Daoy (cell line): ENCODE measurements at places on chromosomes 2 and 18.

- DNase-seq: no peak
Measured at GRCh38 chr2:164275659-164276058, 345.6 kb downstream of the GRB14 start.

- DNase-seq: no peak
Measured at GRCh38 chr2:161362568-161363166, 53.4 kb upstream of the TBR1 start.

GRCh38 chr2:188766471-188766856 lies 207.7 kb upstream of the COL3A1 start:
- DNase-seq: no peak

- DNase-seq: no peak
Measured at GRCh38 chr18:42839408-42839807, 276.1 kb downstream of the RIT2 start.

- DNase-seq: no peak
Measured at GRCh38 chr2:222436040-222436413, 11.7 kb downstream of the SGPP2 start.

DNA sequence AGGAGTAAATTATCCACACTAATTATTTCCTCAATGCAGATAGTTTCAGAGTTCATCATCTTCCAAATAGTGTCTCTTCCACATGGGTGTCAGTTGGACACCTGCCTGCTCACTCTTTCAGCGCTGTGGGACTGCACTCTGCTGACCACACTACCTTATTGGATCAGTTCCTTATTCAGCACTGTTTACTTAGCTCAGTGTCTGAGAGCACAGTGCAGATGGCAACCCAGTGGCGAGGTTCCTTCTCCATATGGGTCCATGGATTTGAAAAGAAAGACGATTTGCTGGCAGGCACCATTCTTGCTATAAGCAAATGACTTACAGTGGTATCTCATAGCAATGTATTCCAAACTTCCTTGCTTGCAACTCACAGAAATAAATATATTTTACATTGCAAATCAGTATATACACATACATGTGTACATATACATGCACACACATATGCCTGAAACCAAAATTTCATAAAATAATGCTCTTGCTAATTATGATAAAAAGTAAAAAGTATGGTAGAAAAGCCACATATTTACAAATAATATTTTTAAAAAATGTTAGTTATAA lies 354.8 kb downstream of the INSIG2 start:
- no peak for DNase-seq

DNA sequence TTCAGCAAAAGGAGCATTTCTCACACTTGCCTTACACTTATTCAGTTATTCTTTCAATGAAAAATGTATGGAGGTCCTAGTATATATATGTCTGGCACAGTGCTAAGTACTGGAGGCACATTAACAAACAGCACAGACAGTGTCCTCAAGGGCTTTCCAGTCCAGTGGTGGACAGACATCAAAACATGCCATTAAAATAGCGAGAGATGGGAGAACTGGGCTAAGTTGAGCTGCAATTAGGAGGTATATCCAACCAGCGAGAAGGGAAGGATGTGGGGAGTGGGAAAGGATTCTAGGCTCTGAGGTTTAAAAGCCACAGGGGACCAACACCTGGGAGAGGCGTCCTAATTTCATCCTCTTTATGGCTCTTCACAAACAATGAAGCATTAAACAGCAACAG lies 127.5 kb upstream of the TTC39C start:
- no peak for DNase-seq

DNA sequence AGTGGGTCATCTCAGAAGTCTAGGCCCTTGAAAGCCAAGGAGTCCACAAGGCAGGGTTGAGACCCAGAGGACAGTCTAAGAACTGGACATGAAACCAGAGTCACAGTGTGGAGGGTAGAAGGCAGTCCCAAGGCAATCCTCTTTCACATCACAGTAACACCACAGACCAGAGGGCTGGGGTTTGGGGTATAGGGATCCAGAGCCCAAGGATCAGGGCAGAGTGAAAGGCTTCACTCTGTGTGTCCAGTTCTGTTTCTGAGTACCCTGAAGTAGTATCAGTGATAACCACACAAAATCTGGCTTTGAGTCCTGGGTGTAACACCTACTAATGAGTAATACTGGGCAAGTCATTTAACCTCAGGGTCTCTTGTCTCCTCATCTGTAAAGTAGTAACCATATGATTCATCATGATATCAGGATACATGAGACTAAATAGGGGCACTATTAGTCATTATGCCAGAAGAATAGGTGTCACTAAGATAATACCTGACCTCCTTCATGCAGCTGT lies 91.0 kb downstream of the ICA1L start:
- peak; percentile 70 for DNase-seq

GRCh38 chr2:218307415-218308090 lies 15.2 kb upstream of the TMBIM1 start:
- DNase-seq: no peak

DNA sequence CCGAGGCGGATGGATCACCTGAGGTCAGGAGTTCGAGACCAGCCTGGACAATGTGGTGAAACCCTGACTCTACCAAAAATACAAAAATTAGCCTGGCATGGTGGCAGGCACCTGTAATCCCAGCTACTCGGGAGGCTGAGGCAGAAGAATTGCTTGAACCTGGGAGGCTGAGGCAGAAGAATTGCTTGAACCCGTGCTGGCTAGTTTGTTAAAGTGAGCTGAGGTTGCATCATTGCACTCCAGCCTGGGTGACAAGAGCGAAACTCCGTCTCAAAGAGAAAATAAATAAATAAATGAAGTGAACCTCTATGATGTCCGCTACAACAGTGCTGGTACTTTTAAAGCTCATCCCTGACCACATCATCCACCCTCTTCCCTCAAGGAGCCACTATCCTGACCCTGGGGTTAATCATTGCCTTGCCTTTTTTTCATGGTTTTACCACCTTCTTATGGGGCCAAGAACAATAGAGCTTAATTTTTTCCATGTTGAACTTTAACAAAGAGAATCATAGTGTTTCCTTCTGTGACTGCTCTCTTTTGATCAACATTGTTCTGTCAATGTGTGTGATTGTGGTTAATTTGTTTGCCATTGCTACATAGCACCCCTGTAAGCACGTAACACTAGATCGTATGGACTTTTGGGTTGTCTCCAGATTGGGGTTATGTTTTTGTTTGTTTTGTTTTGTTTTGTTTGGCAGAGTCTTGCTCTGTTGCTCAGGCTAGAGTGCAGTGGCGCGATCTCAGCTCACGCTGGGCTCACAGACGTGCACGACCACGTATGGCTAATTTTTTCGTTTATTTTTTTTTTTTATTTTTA lies 17.1 kb upstream of the ATRAID start:
- DNase-seq: no peak

GRCh38 chr2:214830794-214831346 lies 21.4 kb upstream of the BARD1 start:
- DNase-seq: no peak

GRCh38 chr2:40716879-40717278 lies 265.0 kb upstream of the SLC8A1 start:
- DNase-seq: peak; percentile 53

- peak; percentile 40 for DNase-seq
Measured at GRCh38 chr2:168348076-168348475, 100.7 kb upstream of the STK39 start.

GRCh38 chr18:79554945-79555645 lies 124.5 kb upstream of the CTDP1 start:
- DNase-seq: no peak

- no peak for DNase-seq
Measured at GRCh38 chr18:9659499-9660375, 45.4 kb upstream of the PPP4R1 start.

DNA sequence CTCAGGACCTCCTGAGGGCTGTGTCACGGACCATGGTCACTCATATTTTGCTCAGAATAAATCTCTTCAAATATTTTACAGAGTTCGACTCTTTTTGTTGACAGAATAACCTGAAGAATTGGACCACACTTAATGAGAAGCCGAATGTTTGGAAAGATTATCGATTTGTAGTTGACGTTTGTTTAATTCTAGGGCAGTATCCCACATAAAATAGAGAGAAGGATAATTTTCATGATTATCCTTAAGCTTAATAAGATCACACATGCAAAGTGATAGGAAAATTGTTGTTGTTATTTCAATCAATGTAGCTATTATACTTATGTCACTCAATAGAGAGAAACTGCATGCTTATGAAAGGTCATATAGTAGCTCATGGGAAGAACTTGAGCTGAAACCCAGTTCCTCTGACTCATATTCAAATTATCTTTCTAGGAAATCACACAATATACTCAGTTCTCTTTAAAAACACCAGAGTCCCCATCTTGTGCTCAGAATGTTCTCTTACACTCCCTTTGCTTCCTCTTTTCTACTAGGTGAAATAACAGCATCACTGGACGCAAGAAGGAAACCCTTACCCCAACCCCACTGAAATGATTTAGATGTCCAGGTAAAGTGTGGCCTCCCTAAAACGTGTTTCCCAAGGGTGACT lies 982.1 kb downstream of the TSN start:
- no peak for DNase-seq

DNA sequence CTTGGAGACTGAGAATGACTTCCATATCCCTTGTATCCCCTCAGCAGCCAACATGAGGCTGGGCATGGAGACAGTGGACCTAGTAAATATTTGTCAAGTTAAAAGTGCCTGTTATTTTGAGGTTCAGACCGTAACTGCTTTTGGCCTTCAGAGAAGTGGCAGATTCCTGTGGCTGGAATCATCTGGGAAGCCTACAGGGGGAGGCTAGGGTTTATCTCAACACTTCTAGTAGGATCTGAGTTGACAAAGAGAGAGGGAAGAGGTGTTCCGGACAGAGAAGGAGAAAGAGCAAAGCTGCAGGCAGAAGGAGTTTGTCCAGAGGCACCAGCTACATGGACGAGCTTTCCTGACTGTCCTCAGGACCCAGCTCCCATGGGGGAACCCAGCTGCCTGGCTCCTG lies 27.0 kb downstream of the SLC14A2 start:
- DNase-seq: no peak

DNA sequence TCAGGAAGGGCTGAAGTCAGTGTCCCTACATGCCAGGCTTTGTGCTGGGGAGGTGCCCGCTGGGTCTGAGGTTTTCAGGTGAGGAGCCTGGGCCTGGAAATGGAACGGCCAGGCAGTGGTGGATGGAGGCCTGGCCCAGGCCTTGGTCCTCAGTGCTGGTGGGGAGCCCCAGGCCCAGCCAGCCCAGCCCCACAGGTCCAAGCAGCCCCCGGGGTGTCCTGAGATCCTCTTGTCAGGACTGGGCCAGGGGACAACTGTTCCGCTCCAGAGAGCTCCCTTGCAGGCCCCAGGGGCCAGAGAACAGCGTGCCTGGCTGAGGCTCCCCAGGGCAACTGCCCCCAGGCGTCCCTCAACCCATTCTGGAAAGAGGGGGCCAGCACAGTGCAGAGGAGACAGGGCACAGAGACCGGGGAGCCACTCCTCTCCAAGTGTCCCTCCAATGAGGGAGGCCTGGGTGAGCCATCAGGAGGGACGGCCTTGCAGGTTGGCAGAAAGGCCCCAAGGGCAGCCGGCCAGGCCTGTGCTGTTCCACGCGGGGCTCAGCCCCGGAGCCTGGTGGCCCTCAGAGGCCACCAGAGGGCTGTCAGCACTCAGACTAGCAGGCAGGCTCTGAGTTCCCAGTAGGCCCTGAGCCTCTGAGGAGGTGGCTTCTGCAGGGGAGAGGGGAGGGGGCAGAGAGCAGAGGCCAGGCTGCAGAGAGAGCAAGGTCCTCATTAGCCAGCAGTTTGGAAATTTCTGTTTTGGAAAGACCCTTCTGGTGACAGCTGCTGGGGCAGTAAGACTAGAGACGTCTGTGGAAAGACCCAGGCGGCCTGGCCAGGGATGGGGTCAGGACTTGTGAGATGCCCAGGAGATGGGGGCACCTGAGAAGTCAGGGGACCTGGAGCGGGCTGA lies 29.4 kb upstream of the SNED1 start:
- DNase-seq: no peak

DNA sequence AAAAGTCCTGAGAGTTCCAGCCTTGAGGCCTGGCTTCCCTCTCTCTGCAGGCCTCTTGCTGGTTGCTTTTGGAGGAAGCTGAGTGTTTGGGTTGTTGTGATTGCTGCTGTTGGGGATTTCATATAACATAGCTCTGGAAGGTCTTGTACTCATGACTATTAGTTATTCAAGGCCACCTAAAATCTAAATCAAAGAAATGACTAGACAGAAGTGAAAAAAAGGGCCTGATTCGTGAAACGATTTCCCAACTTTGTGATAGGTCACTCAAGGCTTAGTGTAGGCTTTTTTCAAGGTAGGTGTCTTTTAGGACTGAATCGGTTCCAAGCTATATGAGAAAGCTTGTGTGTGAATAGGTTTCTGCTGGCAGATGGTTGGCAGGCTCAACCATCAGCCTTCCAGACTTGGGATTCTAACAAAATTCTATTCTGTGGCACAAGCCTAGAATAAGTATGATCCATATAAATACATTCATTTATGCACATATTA lies 164.4 kb downstream of the FMNL2 start:
- DNase-seq: no peak

- DNase-seq: no peak
Measured at GRCh38 chr2:128091726-128092080, 703 bp downstream of the UGGT1 start.

DNA sequence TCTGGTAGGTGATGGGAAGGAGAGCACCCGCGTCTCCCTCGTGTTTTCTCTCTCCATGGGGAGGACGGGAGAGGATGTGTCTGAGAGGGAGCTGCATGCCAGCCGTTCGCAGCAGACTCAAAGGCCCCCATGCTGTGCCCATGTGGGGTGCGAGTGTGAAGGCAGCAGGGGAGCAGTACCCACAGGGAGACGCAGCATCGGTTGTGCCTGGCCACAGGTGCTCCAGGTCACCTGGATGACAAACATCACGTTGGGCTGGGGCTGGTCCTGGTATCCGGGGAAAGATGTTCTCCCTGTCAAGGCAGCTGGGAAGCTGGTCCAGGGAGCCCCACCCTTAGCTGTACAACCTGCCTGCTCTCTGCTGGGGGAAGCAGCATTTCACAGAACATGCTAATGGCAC lies 119.5 kb upstream of the SALL3 start:
- DNase-seq: no peak

- no peak for DNase-seq
Measured at GRCh38 chr2:193240752-193241151, 1046.0 kb upstream of the TMEFF2 start.

GRCh38 chr2:119174216-119174992 lies 15.9 kb upstream of the C1QL2 start:
- peak; percentile 66 for DNase-seq

- DNase-seq: no peak
Measured at GRCh38 chr2:96549967-96550786, 13.6 kb downstream of the ARID5A start.

DNA sequence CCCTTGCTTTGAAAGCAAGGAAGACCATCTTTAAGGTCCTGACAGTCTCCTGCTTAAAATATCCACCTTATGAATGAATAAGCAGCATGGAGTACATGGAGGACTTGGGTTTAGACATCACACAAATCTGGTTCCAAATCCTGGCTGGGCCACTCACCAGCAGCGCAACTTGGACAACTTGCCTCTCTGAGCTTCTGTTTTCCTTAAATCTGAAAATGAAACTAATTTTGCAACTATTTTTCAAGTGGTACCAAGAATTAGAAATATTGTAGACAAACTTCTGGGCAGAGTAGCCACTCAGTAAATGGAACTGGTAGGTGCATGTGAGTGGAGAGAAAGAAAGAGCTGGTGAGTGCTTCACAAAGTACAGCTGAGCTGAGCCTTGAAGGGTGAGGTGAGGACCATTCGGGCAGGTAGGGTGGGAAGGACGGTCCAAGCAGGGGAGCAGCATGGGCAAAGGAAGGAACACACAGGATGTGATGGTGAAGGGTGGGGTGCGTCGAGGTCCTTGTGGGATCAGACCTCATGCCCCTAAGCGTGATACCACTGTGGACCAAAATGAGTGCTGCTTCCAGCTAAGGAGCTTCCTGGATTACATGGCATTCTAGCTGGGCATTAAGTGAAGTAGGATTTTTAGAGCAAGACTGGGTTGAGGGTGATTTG lies 14.4 kb upstream of the TET3 start:
- DNase-seq: no peak
